ENCODE measurements at places on chromosomes 12 and 14.

DNA sequence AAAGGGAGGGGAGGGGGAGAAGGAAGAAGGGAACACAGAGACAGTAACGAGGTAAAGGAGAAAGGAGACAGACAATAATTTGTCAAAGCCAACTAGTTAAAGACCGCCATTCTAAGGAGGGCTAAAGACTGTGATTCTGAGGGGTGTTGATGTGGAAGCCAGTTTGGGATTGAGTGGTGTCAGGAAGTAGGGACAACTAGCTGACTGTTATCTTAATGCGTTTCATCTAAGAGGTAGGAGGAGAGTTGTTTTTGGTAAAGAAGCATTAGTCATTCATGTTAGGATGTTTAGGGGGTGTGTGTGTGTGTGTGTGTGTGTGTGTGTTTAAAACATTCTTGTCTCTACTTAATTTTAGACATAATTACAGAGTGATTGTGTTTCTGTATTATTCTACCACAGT lies 95.0 kb downstream of the INSM2 start:
- DNase-seq, result no peak

- DNase-seq, result no peak
Measured at GRCh38 chr12:108060903-108061302, 68.2 kb upstream of the WSCD2 start.

DNA sequence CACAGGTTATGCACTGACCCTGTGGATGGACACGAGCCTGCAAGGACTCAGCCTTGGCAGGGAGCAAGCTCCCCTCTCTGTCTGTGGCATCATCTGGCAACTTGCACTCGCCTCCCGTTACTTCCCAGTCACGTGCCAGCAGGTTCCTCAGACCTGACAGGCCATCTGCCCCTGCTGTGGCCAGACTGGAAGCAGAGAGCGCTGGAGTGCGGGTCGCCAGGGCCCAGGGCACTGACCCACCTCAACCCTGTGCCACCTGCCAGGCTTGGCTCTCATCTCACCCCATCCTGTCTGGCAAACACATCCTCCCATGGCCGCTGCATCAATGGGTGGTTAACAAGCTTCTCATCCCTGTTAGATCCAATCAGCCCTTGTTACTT lies 28.4 kb downstream of the SLC6A12 start:
- DNase-seq, result no peak

DNA sequence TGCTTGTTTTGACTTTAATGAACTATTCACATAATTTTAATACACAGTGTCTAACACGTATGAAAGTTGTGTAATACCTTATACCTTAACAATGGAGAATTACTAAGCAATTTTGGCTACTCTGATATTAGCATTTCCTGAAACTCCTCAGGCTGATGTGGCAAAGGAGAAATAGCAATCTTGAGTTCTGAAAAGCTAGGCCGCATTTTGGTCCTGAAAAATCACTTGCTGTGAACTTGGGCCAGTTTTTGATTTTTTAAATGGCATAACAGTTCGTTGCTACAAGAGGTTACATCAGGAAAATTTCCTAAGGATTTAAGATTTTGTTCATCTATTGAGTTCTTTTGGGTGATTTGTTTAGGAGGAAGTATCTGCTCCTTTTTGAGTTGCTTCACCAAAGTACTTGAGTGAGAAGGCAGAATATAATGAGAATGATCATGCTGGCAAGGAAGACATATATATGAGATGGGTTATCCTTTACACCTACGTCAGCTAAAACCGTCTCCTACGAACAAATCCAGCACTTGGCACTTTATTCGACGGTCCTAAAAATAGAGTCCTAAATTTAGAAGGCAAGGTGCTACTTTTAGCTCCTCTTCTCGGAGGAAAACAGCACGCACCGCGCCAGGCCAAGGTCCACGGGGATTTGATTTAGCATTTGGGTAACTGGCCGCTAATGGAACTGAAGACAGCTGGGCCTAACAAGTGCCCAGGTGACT lies 32.2 kb downstream of the MIA2 start:
- DNase-seq, result no peak

- DNase-seq, result no peak
Measured at GRCh38 chr14:73125746-73126145, 10.6 kb upstream of the PSEN1 start.

- DNase-seq, result no peak
Measured at GRCh38 chr12:96130396-96131059, 63.6 kb upstream of the ELK3 start.

GRCh38 chr12:88752183-88752582 lies 171.9 kb upstream of the KITLG start:
- DNase-seq, result no peak

DNA sequence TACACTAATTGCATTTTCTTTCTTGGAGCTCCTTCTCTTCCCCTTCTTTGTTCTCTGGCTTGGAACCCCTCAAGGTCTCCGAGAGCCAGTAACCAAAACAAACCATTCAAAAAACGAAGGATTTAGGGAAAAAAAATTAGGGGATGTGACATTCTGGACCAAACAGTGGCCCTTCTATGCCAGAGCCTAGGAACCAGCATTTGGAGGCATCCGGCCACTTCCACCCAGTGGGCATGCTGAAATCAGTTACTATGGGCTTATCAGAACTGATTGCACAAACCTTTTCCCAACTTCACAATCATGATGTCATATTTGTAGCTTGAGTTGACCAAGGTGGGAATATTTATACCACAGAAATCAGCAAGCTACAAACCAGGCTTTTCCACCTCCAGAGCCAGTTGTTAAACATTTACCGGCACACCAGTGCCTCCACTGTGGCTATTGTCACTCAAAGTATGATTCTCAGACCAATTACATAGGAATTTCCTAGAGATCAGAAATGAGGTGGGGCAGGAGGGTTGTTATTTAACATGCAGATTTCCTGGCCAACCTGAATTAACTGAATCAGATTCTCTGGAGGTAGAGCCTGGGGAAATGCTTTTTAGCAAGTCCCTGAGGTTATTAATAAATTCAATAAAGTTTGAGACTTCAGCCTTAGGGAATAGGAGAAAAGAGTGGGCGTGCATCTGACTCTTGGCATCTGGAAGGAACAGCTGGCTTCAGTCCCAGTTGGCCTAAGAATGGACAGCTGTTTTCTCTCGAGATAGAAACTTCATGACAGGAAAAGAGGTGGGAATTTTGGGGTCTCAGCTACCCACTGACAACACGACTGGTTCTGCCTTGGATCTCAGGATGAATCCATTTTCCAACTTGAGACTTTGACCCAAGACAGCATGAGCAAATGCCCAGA lies 273.9 kb downstream of the ZFP36L1 start:
- DNase-seq, result no peak

DNA sequence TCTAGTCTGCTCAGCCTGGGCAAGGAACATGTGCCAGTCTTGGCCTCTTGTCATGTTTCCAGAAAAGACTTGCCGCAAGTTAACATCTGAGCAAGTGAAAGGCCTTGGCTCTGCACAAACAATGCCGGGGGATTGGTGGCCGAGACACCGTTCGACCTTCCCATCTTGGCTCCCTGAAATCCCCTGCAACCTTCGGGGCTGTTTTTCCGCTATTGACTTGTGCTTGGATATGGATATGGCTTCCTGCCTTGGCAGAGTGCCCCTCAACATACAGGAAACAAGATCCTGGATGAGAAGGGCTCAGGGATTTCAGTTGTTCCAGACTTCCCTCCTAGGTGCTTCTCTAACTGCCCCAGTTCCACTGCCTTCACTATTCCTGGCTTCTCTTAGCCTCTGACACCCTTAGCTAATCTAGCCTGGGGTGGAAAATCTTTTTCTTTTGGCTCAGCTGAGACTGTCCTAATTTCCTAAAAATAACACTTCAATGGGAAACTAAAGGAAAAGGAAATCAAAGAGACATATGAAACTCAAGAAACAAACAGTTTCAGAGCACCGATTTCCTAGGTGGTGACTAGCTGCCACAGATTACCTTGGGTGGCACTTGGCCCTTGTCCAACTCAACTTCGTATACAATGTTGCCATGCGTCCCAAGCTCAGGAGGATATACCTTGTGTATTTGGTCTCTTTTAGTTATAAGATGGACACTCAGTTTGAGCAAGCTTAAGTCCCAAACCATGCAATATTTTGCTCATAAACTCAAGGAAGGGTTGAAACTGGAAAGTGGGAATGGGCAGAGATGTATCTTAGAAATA lies 33.9 kb downstream of the RDH12 start:
- DNase-seq, result no peak

DNA sequence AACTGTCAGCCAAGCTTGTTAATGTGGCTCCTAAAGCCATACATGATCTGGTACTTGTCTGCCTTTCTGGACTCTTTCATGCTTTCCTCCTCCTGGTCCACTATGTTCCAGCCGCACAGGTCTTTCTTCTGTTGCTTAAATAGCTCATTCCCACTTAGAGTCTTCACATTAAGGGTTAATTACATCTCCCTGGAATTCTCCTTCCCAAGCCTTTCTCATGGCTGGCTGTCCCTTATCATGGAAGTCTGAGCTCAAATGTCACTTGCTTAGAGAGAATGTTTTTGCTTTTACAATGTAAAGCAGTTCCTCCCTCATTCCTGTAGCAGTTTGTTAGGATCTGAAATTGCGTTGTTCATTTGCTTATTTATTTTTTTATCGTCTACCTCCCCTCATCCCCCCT lies 199.6 kb downstream of the TRHDE start:
- DNase-seq, result no peak

- DNase-seq, result no peak
Measured at GRCh38 chr14:61644834-61645233, 50.5 kb upstream of the HIF1A start.

All from activated gamma-delta T cell treated with Interleukin-2 at 50 U/mL for 16 hours (primary cell).